GOT3 (cell line): ENCODE measurements at places on chromosomes 12 and 14.

GRCh38 chr12:54126696-54127537 is 61.9 kb downstream of the SMUG1 start:
- no peak for DNase-seq

DNA sequence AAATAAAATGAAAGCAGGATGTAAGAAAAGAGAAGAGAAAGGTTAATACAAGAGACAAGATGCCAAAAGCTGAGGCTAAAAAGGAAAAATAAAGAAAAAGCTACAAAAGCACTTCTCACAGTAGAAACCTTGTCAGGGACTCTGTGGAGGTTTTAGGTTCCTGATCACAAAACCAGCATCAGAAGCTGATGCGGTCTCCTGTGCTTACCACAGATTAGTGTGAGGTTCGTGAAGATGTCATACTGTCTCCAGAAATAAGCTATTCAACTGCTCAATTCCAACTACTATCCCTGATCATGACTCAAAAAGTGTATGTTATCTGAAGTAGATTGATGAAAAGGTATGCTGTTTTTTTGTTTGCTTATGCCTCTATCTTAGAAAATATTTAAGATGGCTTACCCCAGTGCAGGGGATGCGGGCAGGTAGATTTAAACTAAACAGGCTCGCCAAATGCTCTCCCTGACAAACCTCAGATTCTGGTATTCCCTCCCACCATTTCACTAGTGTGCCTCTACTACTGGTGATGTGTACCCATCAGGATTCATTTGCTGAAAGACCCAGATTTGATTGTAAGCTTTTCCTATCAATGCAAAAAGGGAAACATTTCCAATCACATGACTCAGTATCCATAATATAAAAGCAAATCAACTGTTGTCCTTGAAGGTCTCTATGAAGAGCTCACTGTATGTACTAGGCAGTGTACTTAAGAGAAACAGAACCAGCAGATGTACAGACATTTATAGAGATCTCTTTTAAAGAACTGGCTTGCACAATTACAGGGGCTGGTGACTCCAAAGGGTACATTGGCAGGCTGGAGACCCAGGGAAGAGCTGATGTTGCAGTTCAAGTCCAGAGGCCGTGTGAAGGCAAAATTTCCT is 169.5 kb upstream of the FOXN3 start:
- DNase-seq = no peak

- no peak for DNase-seq
Observed at GRCh38 chr12:50536831-50537537, 32.2 kb downstream of the DIP2B start.

DNA sequence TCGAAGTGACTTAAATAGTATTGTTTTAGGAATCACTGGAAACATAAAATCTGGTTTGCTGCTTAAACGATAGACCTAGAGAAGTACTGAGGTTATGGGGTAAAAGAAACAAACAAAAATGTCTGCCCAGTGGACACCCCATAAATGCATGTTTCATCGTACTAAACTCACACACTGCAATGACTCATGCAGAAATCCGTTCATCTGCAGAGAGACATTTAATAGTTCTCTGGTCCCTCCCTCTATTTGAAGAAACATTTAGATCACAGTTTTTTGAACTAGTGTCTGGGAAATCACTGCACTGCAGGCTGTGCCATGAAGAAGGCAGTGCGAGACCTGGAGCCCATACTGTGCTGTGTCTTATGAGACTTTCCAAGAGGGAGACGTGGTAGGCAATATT is 25.5 kb downstream of the SLC17A8 start:
- DNase-seq = no peak

- DNase-seq = no peak
Observed at GRCh38 chr12:25884024-25884919, 74.2 kb upstream of the RASSF8 start.

GRCh38 chr14:75280291-75280830 is 1.7 kb downstream of the FOS start:
- DNase-seq = no peak

- DNase-seq = no peak
Observed at GRCh38 chr14:96578619-96579018, 76.4 kb downstream of the PAPOLA start.

GRCh38 chr14:101228949-101229541 is 325.5 kb upstream of the RTL1 start:
- DNase-seq = no peak

DNA sequence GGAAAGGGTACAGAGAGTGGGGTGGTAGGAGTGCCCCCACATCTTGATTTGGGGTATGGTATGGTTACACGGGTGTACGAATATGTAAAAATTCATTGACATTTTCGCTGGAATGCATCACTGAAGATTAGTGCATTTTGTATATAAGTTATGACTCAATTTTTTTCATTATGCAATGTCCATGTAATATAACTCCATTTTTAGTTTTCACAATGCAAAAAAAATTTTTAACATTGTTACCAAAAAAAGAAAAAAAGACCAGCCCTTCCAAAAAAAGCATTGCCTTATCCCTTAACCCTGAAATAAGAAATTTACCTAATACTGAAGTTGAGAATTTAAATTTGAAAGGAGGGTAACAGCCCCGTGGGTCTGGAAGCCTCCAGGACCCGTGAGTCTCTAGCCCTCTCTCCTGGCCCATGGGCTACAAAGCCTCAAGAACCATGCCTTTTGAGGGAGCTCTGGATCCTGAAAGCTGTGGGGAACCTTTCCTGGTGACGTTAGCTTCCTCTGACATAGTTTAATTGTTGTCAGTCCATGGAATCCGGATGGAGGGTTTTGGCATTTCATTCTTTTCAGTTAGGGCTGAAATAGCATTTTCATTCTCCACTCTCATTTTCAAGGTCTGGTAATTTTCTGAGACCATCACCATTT is 55.6 kb upstream of the ACTN1 start:
- DNase-seq = no peak

GRCh38 chr14:94382716-94383596 is 5.4 kb downstream of the SERPINA1 start:
- DNase-seq = no peak

GRCh38 chr12:114013575-114014345 is 47.6 kb upstream of the RBM19 start:
- DNase-seq = no peak

DNA sequence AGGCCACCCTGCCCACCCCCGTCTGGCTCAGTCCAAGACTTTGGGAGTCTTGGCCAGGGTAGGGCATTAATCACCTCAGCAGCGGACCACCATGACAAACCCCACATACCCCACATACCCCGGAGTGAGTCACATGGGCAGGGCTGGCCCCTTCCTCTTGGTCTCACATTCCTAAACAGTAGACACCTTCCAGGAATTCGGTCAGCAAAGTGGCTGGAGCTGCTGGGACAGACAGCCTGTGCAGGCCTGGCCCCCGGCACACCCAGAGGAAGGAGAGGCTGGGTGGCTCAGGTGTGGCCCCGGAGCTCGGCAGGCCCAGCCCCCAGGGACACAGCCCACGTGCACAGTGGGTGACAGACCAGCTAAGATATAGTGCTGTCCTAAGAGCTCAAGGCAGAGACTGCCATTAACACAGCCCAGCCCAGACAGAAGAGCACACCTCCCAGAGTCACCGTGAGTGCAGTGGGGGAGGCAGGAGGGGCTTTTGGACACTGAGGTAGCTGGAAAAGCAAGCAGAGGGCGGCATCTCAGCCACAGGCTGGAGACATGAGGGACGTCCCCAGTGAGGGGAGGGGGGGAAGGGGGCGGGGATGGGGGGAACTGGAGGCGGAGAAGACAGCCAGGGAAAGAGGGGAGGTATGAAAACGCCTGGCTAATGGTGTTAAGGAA is 24.0 kb downstream of the CCDC85C start:
- DNase-seq = no peak

- DNase-seq = no peak
Observed at GRCh38 chr14:102903889-102904512, 18.5 kb upstream of the AMN start.

DNA sequence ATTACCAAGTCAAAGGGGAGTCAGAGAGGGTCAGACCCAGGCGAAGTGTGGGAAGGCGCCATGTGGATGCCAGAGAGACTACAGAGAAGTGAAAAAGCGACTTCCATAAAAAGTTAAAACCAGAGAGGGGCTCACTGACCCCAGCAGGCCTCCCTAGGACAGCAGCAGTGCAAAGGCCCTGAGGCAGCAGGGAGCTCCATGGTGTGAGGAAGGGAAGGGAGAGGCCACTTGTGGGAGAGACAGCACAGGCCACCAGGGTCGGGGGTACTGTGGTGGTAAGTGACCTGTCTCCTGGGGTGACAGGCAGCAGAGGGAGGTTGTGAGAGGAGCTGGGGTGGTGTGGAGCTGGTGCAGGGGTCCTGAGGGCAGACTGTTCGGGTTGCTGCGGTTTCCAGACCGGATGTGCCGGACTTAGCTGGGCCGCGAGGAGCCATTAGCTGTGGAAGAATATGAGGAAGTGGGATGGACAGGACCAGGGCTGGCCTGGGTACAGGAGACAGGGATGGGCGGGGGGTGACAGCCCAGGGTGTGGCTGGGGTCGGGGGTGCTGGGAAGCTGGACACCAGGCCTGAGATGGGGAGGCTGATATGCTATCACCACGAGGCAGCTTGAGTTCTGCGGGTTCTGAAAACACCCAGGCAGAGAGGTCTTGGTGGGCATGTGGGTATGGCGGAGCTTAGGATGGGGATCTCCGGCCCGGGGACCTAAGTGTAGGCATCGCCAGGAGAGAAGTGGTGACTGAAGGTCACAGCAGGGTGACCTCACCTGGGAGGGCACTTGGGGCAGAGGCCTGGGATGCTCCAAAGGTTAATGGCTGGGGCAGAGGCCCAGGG is 22.7 kb downstream of the SETD1B start:
- no peak for DNase-seq

DNA sequence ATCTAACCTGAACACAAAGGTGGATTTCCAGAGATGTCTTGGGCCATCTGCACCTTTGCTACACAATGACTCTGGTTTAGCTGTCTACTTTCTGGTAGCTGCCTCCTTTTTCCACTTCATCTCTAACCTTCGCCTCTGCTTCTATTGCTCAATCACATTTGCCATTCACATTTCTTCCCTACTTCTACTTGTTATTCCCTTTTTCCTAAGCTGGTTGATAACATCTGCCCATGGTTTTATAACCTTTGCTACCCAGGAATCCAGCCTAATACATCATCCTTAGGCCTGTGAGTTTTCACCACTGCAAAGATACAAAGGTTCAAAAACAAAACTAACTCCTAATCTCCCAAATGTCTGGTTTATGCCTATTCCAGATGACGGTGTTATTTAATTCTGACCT is 13.2 kb downstream of the SPPL3 start:
- no peak for DNase-seq

- no peak for DNase-seq
Observed at GRCh38 chr14:103194256-103195045, 71.2 kb downstream of the TNFAIP2 start.

DNA sequence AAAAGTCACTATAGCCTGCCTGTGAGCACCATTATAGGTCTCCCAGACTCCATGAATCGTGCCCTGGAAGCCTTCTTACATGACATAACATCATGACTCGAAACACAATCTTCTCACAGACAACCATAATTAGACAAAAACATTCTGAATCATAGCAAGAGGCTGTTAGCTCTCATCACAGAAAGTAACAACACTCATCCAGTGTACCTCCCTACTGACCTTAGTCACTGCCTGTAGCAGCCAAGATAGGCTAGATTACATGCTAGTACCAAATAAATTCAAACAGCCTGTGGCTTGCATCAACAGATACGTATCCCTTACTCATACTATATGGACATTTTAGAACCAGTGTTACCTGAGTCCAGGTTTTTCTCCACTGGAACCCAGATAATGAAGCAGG is 663.8 kb upstream of the FOXG1 start:
- no peak for DNase-seq

- no peak for DNase-seq
Observed at GRCh38 chr12:85007836-85008235, 28.2 kb downstream of the TSPAN19 start.

GRCh38 chr14:64279704-64280668 is 14.2 kb downstream of the ESR2 start:
- DNase-seq = no peak

- no peak for DNase-seq
Observed at GRCh38 chr14:104514156-104514848, 65.3 kb upstream of the C14orf180 start.

GRCh38 chr12:12217018-12217359 is 49.9 kb downstream of the LRP6 start:
- no peak for DNase-seq

GRCh38 chr12:54448344-54448743 is 25.1 kb downstream of the GTSF1 start:
- no peak for DNase-seq

GRCh38 chr14:85205875-85206274 is 324.1 kb upstream of the FLRT2 start:
- no peak for DNase-seq

- no peak for DNase-seq
Observed at GRCh38 chr12:96902076-96902475, 5.0 kb upstream of the NEDD1 start.

DNA sequence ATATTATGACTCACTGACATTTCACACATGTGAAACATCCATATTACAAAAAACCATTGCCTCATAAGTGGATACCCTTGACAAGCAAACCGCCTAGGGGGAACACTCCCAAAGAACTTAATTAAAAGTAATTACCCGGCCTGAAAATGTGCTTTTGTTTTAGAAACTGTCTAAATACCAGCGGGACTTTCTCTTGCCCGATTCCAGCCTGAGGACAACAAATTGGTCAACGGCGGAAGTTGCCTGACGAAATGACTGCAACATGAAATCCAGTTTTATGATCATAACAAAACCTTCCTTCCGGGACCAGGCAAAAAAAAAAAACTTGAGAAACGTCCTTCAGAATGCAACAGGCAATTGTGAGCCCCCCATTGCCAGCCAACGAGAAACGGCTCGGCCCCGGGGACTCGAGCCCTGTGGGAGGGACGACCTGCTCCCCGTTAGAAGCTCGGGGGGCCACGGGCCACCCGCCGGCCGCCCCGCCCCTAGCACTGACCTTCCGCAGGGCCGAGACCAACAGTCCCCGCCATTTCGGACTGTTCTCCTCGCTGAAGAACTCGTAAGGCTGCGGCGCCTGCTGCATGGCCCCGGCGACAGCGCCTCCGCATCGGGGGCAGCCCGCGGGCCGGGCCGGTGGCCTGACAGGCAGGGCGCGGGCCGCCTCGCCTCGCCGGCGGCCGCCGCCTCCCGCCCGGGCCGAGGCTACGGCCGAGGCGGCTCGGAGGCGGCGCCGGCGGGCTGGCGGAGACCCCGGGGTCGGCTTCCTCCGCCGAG is 490 bp downstream of the SOS2 start:
- no peak for DNase-seq

GRCh38 chr12:123532019-123532418 is 1.5 kb downstream of the RILPL1 start:
- DNase-seq = no peak
